ENCODE measurements at places on chromosomes 16 and 17.

- DNase-seq: no peak
These were observed 4.9 kb downstream of the KCTD2 start for GRCh38 chr17:75051941-75052340.

- DNase-seq: peak; percentile 78
These were observed 50.5 kb downstream of the IKZF3 start for GRCh38 chr17:39813631-39814030.

- DNase-seq: no peak
These were observed 62.3 kb downstream of the SSH2 start for GRCh38 chr17:29867643-29868181.

DNA sequence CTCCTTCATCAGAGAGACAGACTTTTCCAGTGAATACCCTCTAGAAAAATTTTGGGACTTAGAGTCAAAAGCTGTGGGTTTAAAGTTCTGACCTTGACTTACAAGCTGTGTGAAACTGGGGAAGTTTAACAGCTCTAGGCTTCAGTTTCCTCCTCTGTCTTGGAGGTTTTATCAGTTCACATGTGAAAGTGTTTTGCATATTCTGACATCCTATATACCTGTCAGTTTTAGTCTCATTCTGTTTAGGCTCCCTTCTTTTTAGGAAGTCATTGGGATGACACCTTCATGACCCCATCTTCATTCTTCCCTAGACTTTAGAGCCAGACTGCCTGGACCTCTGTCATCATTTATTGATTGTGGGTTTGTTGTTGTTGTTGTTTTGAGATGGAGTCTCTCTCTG lies 44.4 kb downstream of the YPEL2 start:
- DNase-seq: no peak

DNA sequence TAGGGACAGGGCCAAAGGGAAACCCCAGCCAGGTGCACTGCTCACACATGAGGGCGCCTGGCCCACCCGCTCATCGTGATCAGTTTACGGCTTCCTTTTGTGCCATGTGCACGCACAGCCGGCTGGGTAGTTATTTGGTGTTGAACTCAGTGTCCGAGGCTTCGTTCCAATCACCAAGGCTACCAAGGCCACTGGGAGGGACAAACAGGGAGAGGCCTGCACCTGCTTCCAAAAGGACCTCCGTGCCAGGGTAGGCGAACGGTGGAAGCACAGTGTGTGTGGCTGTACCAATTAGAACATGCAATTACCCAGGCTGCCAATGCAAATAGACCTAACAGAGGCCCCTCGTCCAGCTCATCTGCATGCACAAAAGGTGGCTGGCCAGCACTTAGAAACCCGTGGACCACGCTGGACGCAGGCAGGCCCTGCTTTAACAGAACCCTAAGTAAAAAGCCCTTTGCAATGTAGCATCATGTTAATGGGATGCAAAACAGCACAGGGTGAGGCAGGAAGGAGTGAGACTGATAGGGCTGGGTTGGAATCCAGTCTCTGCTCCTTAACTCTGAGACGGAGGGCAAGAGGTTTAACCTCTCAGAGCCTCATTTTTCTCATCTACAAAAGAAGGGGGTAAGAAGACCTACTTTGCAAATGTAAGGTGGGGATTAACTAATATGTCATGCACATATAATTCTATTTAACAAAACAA lies 204.0 kb downstream of the XYLT1 start:
- DNase-seq: no peak

- DNase-seq: no peak
These were observed 22.3 kb upstream of the CNOT1 start for GRCh38 chr16:58651965-58652348.

- no peak for DNase-seq
These were observed 11.8 kb upstream of the TMEM220 start for GRCh38 chr17:10741416-10742135.

DNA sequence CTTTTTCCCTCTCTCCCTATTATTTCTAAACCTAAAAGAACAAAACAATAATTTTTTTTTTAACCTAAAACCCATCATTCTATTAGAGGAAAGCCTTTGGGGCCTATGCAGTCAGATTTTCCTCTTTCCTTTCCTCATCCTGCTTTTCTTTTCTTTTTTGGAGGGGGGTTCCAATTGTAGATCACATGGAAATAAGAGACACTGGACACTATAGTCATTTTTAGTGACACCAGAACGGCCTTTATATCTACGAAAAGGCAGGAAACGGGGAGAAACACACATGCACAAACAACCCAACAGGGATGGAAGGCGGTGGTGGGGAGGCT lies 5.1 kb upstream of the ZFHX3 start:
- DNase-seq: no peak

GRCh38 chr16:8867932-8868415 lies 832 bp downstream of the CARHSP1 start:
- peak; percentile 86 for DNase-seq

DNA sequence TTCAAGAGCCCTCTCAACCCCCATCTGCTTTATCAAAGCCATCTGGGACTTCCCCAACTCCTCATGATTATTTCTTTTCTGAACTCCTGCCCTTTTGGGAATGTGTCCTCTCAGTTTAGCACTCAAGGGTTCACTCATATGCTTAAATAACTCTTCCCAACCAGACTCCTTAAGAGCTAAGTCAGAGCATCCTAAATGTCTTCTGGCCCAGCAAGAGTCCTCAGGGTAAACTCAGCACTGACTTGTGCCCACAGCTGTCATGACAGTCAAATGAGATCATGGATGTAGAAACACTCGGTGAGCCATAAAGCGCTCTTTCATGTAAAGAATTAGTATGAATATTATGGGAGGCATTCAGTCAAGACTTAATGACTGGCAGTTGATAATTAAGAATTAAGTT lies 85.9 kb downstream of the TEX14 start:
- no peak for DNase-seq

GRCh38 chr16:67672739-67673662 lies 6.4 kb downstream of the C16orf86 start:
- DNase-seq: peak; percentile 71

DNA sequence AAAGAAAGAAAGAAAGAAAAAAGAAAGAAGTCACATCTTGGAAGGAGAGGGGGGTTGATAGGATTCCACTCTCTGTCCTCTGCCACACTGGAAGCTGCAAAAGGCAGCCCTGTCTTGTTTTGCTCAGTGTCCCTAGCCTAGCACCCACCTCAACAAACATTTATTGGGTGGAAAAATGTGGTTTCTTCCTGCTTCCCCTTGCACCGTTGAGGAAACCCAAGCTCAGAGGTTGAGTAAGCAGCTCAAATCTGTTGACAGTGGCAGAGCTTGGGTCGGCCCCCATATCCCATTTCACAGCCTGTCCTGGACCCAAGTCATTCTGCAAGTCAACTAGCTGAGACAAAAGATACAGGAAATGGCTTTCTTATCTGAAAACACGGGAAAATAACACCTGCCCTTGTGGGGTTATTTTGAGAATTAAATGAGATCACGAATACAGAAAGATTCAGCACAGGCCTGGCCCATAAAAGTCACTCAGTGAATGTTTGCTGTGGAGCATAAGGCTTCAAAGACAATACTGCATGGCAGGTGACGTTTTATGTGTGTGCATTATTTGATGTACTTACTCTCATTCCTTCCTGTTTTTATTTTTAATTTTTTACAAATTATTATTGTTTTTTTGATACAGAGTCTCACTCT lies 63.6 kb downstream of the SCNN1B start:
- peak; percentile 12 for DNase-seq

- no peak for DNase-seq
These were observed 265.5 kb downstream of the KCNJ2 start for GRCh38 chr17:70434536-70435490.

DNA sequence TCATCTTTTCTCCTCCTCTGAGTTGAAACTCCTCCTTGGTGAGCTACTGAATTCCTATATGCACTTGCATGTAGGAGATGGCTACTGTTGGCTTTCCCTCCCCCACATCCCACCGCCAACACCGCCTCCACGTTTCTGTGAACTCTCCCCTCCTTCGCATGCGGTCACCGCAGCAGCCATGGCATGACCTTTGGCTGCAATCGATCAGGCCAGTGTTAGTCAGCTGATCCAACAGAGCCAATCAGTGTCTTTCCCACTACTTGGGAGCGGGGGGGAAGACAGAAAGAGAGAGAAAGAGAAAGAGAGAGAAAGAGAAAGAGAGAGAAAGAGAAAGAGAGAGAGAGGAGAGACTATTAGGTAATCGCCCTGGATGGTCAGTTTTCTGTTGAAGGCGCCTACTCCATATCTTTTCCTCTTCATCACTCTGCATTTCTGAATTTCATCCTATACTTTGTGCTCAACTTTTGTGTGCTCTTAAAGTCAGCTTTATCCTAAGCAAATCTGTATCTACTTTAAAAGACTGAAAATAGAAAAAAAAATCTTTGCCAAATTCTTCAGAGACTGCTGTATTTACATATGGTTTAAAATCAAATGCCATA lies 22.7 kb downstream of the ASGR1 start:
- no peak for DNase-seq

- no peak for DNase-seq
These were observed 14.1 kb downstream of the NFE2L1 start for GRCh38 chr17:48062273-48062672.

DNA sequence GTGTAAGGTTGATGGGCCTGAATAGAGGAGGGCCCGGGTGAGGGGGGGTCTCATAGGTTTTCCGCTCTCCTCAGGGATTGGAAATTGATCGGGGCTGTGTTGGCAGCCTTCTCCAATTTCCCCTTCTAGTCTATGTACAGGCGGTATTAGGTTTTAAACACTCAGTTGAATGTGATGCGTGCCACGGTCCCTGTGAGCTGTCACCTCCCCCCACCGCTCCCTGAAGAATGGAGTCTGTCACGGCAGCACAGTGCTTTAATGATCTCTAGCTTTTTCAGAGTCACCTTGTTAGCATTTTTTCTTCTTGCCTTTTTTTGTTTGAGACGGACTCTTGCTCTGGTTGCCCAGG lies 800 bp downstream of the COX4I1 start:
- peak; percentile 51 for DNase-seq

DNA sequence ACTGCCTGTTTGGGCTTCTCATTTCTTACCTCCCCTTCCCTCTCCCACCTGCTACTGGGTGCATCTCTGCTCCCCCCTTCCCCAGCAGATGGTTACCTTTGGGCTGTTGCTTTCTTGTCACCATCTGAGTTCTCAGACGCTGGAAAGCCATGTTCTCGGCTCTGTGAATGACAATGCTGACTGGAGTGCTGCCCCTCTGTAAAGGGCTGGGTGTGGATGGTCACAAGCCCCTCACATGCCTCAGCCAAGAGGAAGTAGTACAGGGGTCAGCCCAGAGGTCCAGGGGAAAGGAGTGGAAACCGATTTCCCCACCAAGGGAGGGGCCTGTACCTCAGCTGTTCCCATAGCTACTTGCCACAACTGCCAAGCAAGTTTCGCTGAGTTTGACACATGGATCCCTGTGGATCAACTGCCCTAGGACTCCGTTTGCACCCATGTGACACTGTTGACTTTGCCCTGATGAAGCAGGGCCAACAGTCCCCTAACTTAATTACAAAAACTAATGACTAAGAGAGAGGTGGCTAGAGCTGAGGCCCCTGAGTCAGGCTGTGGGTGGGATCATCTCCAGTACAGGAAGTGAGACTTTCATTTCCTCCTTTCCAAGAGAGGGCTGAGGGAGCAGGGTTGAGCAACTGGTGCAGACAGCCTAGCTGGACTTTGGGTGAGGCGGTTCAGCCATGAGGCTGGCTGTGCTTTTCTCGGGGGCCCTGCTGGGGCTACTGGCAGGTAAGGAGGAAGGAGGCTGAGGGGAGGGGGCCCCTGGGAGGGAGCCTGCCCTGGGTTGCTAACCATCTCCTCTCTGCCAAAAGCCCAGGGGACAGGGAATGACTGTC lies at the start of gene CD68:
Gene CD68, plus strand, starts transcription at position 638 of the 833 bp plus-strand sequence. Its CDS starts 40 bp downstream, at position 678.
- peak; percentile 91 for DNase-seq

DNA sequence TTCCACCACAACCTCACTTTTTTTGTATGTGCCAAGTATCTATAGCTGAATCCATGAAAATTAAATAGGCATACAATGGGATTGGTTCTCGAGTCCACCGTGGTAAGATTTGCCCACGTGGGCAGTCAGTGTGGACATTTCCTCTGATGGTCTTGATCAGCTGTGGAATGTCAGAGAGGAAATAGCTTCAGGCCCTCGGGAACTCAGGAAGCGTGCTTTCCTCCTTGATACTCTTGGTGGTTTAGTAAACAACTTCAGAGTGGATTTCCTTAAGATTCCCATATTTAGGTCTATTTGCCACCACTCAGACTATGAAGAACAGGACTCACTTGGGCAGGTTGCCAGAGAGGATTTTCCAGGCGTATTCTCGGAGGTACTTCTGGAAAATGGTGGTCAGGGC lies 152.5 kb downstream of the VPS53 start:
- DNase-seq: no peak

GRCh38 chr16:53147500-53148065 lies 92.8 kb downstream of the CHD9 start:
- DNase-seq: no peak

- DNase-seq: no peak
These were observed 103.1 kb upstream of the CDH5 start for GRCh38 chr16:66263168-66263972.

DNA sequence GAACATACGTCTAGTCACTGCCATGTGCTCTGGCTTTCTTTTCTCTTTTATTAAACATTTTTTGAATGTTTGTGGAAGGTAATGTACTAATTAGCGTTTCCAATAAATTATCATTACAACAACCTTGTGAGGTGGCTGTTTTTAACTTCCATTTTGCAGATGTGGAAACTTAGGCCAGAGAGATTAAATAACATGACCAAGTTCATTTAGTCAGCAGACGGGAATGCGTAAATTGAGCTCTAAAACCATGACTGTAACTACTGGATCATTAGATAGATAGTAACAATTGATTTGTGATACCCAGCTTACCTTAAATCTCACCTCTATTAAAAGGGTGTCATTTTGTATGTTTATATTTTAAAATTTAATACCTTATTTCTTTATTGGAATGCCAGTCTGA lies 49.4 kb downstream of the RABEP1 start:
- no peak for DNase-seq

DNA sequence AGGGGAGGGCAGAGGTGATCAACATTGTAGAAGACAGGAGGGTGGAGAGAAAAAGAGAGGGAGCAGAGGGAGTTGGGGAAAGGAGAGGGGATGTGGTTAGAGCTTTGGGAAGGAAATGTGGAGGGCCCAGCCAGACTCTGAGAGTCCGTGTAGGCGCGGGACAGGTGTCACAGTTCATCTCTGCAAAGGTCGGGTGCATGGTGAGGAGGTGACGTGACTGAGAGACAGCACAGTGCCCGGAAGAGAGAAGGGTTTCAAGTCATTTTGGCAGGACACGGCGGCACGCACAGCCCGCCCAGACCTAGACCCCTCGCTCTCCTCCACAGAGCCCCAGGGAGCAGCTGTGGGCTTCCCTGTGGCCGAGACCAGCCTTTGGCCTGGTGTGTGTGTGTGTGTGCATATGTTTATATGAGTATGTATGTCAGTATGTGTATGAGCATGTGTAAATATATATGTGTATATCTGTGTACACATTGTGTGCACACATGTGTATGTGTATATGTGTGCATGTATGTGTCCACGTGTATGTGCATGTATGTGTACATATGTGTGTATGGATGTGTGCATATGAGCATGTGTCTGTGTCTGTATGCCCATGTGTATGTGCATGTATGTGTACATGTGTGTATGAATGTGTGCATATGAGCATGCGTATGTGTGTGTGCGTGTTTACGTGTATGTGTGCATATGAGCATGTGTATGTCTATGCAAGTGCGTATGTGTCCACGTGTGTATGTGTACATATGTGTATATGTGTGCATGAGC lies 104.6 kb downstream of the SEC14L1 start:
- peak; percentile 60 for DNase-seq

GRCh38 chr17:62121025-62121730 lies 56.1 kb upstream of the MED13 start:
- no peak for DNase-seq

- no peak for DNase-seq
These were observed 220.7 kb upstream of the KCNJ16 start for GRCh38 chr17:69854225-69854780.

Data from activated CD8-positive, alpha-beta T cell treated with anti-CD3 and anti-CD28 coated beads for 36 hours (primary cell).